Right cardiac atrium (tissue), 5 donors: ENCODE measurements at places on chromosomes 5 and 9. TPM values are rescaled to one million over a fixed set of nuclear protein-coding genes. Genes with fewer than 3 reads are reported as not detected.

Gene RASGEF1C
- 0.39 TPM for total RNA-seq

GRCh38 chr9:109052416-109052815, 39.1 kb upstream of the CTNNAL1 start:
- no peak for DNase-seq

GRCh38 chr5:75948438-75948837, 134.7 kb upstream of the SV2C start:
- DNase-seq, result no peak

GRCh38 chr5:119022017-119022745, 33.8 kb upstream of the DTWD2 start:
- no peak for DNase-seq

- DNase-seq, result no peak
Observed at GRCh38 chr5:41009232-41009631, 61.9 kb downstream of the MROH2B start.

GRCh38 chr5:175393897-175394296, 50.1 kb downstream of the DRD1 start:
- DNase-seq, result no peak
